ENCODE measurements at places on chromosomes 4 and X. TPM values are rescaled to one million over a fixed set of nuclear protein-coding genes. Genes with fewer than 3 reads are reported as not detected.

DNA sequence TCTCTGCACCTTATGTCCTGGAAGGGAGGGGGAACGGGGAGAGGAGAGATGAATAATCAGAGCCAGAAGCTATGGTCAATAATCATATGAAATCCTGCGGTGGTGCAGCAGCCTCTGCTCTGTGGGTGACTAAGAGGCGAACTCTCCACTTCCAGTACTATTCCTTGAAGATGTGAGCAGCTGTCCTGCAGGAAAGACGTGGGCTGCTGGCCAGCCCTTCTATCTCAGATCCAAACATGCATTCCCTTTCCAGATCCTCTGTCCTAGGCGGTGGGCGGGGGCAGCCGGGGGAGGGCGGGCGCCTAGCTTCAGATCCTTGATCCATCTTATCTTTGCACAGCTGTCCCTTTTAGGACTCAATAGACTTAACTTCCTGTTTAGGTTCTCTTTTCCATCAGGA lies 34.5 kb downstream of the SPINK2 start:
- no peak for DNase-seq

GRCh38 chr4:132642016-132642817 lies 506.9 kb upstream of the PCDH10 start:
- DNase-seq: no peak

GRCh38 chr4:15077969-15078368 lies 75.7 kb downstream of the CPEB2 start:
- DNase-seq: no peak

GRCh38 chr4:55706541-55706940 lies 70.4 kb upstream of the NMU start:
- no peak for DNase-seq

The DMD gene
- 4.0 TPM for total RNA-seq
